ENCODE measurements at places on chromosomes 3 and 15.
A peak's percentile ranks its signal among the peaks of the same experiment; 100 is the strongest.

DNA sequence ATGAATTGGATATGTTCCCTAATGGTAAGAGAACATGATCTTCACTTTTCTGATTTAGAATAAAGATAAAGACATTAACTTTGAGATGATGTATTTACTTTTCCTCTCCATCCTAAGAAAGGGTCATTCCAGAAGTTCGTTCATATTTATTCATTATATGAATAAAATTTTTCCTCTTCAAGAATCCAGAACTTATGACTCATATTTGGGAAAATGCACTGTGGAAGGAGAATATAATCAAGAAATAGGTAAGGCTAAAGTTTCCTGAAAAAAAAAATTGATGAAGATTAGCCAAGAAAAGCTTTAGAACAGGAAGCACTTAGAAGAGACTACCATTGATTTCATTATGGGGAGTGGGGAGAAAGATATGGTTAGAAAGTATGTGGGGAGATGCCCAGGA, 36.5 kb upstream of the CBLB start:
- H3K36me3 ChIP-seq, result no peaks in the 10 kb centered on the region
- H3K4me3 ChIP-seq, result no peak overlapping the region
- no peak for DNase-seq
- peaks cover 11% of the 10 kb centered on the region for H3K4me1 ChIP-seq

- DNase-seq, result peak; percentile 80
- no peaks in the 10 kb centered on the region for H3K27me3 ChIP-seq
- no peak overlapping the region for H3K27ac ChIP-seq
- peaks cover 10% of the 10 kb centered on the region for H3K36me3 ChIP-seq
Measured at GRCh38 chr3:53195602-53196574, 34.9 kb downstream of the PRKCD start.

GRCh38 chr15:41658689-41659088, 1.5 kb upstream of the MGA start:
- H3K27ac ChIP-seq, result no peak overlapping the region
- peaks cover 16% of the 10 kb centered on the region for H3K36me3 ChIP-seq
- peaks cover 36% of the 10 kb centered on the region for H3K4me1 ChIP-seq
- no peak overlapping the region for H3K4me3 ChIP-seq

DNA sequence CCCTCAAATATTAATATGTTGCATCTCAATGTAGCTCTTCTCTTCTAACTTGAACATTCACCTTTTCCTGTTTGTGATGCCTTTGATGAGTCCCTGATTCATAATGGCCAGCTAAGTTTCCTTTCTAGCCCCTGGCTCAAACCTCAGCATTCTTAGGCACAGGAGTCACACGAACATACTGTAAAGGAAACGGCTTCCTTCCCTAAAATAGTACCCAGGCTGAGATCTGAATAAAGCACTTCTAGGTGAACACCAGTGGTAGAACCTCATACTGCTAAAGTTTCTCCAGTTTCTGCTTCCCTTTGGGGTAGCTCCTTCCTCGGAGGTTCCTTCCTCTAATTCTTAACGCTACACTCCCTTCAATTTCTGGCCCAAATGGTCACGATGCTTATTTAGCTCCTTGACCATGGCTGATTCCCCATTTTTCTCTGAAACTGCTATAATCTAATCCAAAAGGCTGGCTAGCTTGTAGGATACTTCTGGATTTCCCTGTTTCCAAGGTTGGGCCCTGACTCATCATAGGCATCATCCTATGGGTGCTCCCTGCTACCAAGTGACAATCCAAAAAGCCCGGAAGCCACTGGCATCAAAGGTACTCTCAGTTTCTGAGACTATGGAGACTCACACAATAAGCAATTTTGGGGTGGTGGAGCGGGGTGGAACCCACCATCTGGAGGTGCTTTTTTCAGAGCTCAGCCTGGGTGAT, 2.4 kb downstream of the ANAPC13 start:
- peaks cover 49% of the 10 kb centered on the region for H3K4me1 ChIP-seq
- H3K27ac ChIP-seq, result peak overlapping the region; percentile 69
- no peak for DNase-seq
- peaks cover 76% of the 10 kb centered on the region for H3K36me3 ChIP-seq

DNA sequence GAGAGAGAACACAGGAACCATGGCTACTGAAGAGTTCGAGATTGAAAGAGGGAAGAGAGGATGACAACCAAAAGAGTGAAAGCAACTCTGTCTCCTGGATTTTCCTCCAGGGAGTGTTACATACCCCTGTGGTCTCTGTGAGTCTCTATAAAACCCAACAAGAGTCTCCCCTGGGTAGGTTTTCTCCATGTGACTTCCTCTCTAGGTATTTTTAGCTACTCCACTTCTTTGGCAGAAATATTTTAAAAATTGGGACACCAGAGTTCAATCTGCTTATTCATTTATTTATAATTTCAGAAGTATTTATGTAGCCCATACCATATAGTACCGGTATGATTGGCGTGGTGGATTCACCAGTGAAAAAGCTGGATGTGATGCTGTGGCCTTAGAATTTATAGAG, 671.7 kb upstream of the NR2F2 start:
- no peak for DNase-seq
- H3K27me3 ChIP-seq, result peaks cover 19% of the 10 kb centered on the region
- no peak overlapping the region for H3K27ac ChIP-seq

GRCh38 chr3:112745567-112746248, 101.0 kb downstream of the CD200R1L start:
- H3K4me1 ChIP-seq, result peaks cover 25% of the 10 kb centered on the region
- H3K27me3 ChIP-seq, result no peaks in the 10 kb centered on the region

DNA sequence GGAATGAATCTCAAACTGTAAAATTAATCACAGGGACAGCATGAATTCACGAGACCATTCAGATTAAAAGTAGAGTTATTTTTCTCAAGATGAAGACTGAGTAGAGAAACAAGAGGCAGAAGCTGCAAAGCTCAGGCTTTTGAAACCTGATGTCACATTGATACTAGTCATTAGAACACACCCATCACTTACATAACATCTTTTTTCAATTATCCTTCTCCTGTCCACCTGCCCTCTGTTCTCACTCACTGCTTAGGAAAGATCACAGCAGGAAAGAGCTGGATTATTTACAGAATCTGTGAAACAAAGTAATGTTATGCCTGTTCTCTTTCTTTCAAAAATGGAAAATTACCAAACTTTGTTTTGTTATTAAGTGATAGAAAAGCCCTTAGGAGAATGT, 72.0 kb upstream of the CDAN1 start:
- no peaks in the 10 kb centered on the region for H3K27me3 ChIP-seq
- H3K4me3 ChIP-seq, result no peak overlapping the region
- no peaks in the 10 kb centered on the region for H3K4me1 ChIP-seq
- peaks cover 29% of the 10 kb centered on the region for H3K36me3 ChIP-seq
